ENCODE measurements at places on chromosomes 6 and 20.

- DNase-seq, result no peak
Observed at GRCh38 chr6:1464781-1465370, 75.5 kb downstream of the FOXF2 start.

DNA sequence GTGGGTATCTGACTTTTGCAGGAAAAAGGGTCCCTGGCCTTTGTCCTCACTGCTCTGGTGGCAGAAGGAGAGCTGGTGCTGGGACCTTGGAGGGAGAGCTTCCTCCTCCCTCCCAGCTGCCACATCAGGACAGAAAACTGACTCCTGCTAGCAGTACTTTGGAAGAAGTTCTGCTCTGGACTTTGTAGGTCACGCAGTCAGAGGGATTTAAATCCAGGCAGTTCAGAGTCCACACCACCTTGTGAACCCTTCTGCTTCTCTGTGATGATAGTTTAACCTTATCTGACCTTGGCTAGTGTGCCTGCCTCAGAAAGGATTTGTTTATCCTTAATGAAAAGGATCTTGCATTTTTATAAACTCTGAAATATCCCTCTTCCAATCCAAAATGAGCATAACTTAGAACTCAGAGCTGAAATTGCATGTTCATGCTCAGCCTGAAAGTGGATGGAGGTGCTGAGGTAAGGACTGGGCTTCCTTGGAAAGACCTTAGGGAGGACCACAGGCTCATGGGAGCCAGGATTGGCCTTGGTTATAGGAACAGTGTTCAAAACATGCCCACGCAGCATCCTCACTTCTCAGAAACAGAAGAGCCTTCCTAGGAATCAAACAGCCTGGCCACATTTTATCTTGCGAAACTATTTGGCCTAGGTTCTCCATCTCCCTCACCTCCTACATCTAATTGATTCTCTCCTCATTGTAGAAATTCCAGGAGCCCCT is 123.9 kb upstream of the SASH1 start:
- no peak for DNase-seq

DNA sequence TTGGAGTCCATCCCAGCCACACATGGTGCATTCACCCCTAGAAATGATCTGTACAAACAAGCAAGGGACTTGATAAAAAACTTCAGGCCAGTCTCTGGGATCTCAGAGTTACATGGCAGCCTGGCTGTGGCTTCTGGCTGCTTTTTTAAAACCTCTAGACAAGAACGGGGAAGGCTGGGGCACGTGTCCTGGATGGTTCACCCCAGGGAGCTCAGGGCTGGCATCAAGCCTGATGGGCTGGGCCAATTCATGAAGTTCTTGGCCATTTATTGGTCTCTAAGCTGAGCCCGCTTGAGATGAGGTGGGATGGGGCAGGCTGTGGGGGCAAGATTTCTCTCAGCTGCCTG is 10.4 kb upstream of the ZFAND3 start:
- DNase-seq, result no peak

DNA sequence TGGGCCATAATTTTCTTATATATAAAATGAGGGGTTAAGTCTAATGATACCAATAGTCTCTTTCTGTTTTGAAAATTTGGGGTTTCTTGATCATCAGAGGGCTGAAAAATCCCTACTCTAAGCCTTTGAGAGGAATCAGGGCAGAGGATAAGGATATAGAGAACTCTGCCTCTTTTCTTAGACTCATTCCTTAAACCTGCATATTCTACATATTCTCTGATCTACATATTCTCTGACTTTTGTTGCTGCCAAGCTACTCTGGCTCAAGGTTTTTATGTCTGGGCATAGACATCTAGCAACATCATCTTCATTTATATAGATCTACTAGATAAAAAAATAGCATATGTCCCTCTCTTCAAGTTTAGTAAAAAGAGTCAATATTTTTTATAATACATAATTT is 71.2 kb downstream of the FLRT3 start:
- no peak for DNase-seq

- DNase-seq, result no peak
Observed at GRCh38 chr20:41408986-41409385, 42.4 kb upstream of the EMILIN3 start.

DNA sequence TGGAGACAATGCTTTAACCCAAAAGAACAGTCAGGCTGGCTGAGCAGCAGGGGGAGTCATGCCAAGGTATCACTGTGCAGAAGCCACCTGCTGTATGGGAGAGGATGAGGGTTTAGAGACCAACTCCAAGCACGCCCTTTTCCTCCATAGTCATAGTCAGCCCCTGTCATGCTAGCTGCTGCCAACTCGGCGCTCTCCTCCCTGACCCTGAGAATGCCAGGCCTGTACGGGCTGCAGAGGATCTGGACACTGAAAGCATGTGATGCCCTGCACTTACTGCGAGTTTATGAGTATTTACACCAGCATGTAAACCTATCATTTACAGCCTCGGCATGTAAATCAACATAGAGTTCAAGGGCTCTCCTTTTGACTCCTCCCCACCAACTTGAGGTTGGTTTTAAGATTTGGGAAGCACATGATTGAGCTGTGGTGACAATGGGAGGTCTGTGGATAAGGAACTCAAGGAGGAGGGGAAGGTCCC is 11.7 kb upstream of the SCUBE3 start:
- DNase-seq, result no peak

- no peak for DNase-seq
Observed at GRCh38 chr6:24831771-24832716, 33.3 kb upstream of the ARMH2 start.

- DNase-seq, result no peak
Observed at GRCh38 chr6:1644516-1645060, 34.9 kb downstream of the FOXC1 start.

GRCh38 chr6:44275271-44275748 is 5.1 kb downstream of the TMEM151B start:
- no peak for DNase-seq

GRCh38 chr6:40887792-40888340 is 151.2 kb downstream of the UNC5CL start:
- no peak for DNase-seq

GRCh38 chr6:10375391-10375969 is 39.4 kb downstream of the TFAP2A start:
- no peak for DNase-seq

GRCh38 chr20:42982218-42982617 is 207.5 kb downstream of the PTPRT start:
- DNase-seq, result no peak

GRCh38 chr6:11770546-11771466 is 7.8 kb downstream of the ADTRP start:
- DNase-seq, result peak; percentile 91

DNA sequence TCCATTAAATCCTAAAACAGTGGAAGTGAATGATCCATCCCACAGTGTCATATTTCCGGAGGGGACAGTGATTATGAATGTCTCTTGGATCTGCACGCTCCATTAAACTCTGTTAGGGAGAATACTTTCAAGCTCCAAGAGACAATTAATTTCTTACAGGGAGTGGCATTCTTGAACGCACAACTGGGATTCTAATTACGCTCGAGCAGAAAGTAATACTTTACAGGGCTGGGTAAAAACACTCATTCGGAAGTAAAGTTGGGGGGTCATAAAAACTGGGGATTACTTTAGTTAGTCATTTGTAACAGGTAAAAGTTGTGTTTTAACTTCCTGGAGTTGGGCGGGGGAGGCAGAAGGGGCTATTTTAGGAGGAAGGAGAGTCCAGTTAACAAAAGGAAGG is 151.8 kb downstream of the ZFP64 start:
- DNase-seq, result no peak

GRCh38 chr20:15851576-15852215 is 721.6 kb downstream of the KIF16B start:
- DNase-seq, result no peak

DNA sequence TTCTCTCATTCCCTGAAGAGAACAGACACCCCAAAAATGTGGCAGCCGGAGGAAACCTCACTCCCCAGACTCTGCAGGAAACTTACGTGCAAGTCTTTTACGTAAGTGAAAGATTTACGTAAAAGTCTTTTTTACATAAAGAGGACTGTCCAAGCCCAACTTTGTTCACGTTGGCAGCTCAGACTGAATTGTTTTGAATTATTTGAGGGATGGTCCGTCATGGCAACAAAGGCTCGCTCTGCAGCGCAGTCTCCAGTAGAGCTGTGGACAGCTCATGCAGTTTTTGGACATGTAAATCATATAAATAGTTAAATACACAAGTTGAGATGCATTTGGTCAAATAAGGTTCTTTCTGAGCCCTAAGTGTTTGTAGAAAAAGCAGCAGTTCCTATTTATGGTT is 394.8 kb downstream of the QKI start:
- no peak for DNase-seq

GRCh38 chr6:170116636-170117035 is 174.2 kb downstream of the DLL1 start:
- DNase-seq, result no peak

- DNase-seq, result no peak
Observed at GRCh38 chr20:35657271-35657670, 7.4 kb downstream of the CPNE1 start.

DNA sequence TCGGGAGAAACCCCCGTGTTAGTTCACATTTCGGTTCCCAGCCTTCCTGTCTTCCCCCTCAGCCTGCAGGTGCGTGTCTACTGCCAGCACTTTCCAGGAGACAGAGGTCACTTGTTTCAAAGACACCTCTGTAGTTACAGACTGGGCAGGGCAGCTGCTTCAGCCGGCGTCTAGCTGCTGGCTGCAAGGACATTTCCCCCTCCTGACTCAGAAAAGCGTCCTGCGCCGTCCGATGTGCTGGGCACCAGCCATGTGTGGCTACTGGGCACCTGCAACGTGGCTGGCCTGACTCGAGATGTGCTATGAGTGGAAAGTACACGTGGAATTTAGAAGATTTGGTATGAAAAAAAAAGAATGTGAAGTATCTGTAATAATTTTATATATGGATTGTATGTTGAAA is 37.6 kb downstream of the RRBP1 start:
- no peak for DNase-seq

DNA sequence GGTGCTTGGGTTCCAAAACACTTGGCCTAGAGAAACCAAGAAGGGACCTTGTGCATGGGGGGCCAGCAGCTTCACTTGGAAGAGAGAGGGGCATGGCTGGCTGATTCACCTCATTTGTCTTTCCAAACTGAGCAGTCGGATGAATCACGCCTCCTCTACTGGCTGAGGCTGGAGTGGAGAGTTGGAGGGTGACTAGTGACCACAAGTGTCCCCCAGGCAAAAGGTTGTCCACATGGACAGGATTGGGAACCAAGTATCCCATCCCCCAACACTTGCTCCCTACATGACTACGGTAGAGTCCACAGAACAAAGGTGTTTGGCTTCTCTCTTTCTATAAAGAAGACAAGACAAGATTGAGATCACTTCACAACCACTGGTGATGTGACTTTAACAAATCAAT is 875.6 kb downstream of the QKI start:
- no peak for DNase-seq

DNA sequence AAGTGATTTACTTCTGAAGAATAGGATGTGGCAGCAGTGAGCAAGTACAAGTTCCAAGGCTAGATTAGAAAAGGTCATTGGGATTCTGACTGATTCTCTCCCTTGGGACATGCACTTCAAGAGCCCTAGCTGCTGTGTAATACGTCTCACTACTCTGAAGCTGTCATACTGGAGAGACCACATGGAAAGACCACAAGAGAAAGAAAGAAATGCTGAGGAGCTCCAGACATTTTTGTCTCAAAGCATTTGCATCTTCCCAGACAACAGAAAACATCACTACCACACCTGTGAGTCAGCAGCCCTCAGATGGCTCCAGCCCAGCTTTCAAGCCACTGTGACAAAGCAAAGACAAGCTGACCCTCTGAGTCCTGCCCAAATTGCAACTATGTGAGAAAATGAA is 20.7 kb downstream of the TENT5A start:
- DNase-seq, result no peak

GRCh38 chr6:131787766-131788712 is 19.8 kb upstream of the ENPP1 start:
- DNase-seq, result no peak

- no peak for DNase-seq
Observed at GRCh38 chr20:31667315-31668285, 29.9 kb downstream of the COX4I2 start.

DNA sequence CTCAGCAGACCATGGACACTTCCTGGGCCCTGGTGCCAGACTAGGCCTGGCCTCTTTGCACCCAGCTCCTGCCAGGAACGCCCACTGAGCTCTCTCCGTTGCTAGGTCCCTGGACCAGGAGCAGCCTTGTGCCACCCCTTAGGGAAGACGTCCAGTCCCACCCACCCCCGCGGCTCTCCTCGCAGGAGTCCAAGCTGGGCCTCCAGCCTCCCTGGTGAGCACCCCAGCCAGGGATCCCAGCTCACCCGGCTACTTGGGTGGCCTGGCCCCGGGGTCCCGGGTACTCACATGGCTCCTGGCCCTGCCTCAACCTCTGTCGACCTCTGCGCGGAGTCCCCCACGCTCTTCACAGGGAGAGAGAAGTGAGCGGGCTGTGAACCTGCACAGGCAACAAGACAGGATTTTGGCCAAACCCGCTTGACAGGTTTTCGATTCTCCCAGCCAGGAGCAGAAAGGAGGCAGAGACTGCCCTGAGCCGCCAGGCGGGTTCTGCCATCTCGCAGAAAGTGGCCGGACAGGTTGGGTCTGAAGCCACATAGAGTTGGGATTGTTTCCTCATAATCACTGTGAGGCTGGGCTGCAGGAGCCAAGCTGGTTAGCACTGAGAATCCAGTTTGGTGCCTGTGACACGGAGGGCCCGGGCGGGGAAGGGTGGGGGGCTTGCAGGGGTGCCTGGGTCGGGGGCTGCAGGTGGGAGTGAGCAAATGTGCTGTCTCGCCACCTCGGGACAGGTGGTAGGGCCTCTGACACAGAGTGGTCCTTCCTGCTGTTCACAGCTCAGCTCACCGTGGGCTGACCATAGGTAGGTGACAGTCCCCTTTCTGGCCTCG is at the start of gene RBBP8NL:
Gene RBBP8NL, minus strand, starts transcription at position 368 of the 830 bp plus-strand sequence. CDS start 7,892 bp downstream, outside the sequence.
- no peak for DNase-seq

DNA sequence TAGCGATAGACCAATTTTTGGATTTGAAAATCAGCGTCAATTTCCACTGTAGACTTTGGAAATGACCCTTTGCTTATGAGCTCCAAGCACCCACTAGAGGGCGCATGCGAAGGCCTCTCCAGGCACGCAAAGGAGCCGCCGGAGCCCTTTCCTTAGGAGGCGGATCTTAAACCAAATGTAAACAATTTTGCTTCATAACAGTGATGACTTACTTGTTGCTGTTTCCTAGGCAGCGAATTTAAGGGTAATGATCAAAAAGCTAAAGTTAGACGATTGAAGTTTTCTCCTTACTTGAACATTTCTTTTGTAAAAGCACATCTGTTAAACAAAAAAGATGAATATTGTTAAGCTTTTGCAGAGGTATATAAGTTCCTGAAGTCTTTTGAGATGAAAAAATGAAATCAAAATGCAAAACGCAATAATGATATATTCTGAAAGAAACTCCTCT is 29.2 kb upstream of the EXOC2 start:
- peak; percentile 30 for DNase-seq

- DNase-seq, result no peak
Observed at GRCh38 chr6:9612489-9612888, 802.4 kb downstream of the TFAP2A start.

- no peak for DNase-seq
Observed at GRCh38 chr20:1371202-1371782, 21.6 kb downstream of the FKBP1A start.

- DNase-seq, result no peak
Observed at GRCh38 chr20:33299111-33299603, 16.1 kb downstream of the BPIFB1 start.
